SK-N-SH treated with all-trans-retinoic acid at 6 μM for 48 hours (cell line): ENCODE measurements at places on chromosomes 3 and 15.
A peak's percentile ranks its signal among the peaks of the same experiment; 100 is the strongest.

DNA sequence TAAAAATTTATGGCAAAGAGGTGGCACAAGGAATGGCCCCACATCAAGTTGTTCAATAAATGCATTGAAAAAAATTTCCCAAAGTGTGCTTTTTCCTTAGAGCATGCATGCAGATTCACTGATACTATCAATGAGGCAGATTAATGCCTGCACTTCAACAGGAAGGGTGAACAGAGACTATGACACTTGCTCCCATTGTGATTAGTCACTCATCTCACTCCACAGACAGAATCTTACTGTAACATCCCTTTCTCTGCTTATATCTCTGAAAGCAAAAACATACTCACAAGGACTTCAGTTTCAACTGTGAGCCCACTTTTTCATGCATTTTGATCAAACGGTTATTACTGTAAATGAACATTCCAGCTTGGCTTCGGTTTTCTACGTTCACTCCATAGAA, 60.9 kb downstream of the MORC1 start:
- no peak for ATAC-seq

GRCh38 chr15:98980899-98981228, 26.7 kb downstream of the PGPEP1L start:
- no peak for ATAC-seq

DNA sequence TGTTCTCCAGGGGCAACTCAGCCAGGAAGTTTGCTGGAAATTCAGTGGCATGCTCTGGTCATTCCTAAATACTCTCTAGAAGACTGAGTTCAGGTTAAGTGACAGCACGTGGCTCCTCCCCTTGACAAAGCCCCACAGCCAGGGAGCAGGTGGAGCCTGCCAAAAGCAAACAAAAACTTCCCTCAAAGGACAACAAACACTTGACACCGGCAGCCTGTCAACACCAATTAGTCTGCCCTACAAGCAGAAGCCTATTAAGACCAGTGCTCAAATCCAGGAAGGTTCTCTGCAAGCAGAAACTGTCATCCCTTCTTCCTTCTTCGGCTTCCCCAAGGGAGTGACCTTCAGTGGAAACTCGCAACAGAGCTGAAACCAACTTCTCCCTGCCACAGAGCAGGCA, 5.0 kb downstream of the MEX3B start:
- ATAC-seq = no peak

DNA sequence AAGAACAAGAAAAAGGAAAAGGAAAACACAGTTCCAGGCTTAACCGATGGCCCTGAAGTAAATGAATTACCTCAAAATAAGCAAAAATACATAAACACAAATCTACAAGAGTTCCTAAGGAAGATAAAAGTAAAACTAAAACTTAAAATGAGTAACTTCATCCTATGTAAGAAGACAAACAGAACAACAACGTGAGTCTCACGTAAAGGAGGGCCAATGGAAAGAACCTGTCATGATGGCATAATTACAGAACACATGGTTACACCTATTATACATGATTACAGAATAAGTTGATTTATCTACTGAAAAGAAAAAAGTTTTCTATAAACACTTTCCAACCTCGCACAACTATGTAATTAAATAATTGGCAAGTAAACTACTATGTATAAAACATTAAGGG, 42.1 kb downstream of the ADAM10 start:
- ATAC-seq = no peak

DNA sequence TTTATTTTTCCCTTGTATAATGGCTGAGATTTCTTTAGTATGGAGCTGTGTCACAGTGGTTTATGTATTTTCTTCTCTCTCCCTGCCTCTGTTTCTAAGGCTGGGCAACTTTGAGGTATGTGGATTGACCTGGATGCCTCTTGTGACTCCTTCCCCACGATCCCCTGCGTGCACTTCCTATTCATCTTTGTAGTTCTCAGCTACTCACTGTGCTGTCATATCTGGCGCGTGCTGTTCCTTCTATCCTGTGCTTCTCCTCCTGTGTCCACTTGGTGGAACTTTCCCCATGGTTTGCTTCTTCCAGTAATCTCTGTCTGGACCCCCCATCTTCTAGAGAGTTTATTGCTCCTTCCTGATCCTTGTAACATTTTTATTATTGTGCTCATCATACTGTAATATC, 97.3 kb downstream of the AKAP13 start:
- ATAC-seq = no peak

- ATAC-seq = no peak
Measured at GRCh38 chr15:95018888-95019545, 787.7 kb downstream of the MCTP2 start.

- no peak for ATAC-seq
Measured at GRCh38 chr3:186340204-186340603, 21.8 kb downstream of the DGKG start.

DNA sequence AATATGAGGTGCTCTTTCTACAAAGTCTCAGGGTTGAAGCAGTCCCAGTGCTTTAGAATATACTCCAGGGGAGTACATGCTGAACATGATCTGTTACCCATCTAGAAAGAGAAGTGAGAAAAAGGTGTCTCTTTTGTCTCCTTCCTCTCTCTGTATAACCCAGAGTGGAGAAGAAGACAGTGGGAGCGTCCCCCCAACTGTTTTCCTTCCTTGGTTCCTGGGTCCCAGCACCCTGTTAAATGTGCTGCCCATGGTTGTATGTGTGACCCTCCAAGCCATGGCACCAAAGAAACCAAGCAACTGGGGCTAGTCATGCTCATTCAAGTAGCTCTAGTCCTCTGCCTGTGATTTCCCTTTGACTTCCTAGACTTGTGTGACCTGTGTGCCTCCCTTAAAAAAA, 683.7 kb downstream of the TBL1XR1 start:
- no peak for ATAC-seq

DNA sequence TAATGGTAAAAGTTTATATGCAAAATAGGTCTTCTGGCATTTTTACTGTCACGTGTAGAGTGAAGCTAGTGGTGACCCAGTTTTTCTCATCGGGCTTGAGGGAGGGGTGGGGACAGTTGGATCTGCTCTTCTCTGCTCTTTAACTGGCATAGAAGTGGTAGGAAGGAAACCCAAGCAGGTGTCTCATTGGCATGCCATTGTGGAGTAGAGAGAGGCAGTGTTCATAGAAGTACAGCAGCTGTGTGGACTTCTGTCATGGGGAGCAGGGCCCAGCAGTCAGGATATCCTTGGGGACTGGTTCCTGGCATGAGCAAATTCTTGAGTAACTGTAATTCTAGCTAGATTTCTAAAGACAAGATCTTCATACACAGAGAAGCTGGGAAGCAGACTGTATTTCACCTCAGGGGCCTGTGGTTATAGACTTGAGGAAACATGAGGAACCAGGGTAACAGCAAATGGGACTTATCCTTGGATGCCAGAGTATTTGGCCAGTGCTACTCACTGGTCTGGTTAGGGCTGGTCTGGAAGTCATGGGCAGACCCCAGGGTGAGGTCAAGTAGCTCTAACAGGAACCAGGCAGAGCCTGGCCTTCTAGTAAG, 42.9 kb downstream of the CDIN1 start:
- ATAC-seq = no peak

DNA sequence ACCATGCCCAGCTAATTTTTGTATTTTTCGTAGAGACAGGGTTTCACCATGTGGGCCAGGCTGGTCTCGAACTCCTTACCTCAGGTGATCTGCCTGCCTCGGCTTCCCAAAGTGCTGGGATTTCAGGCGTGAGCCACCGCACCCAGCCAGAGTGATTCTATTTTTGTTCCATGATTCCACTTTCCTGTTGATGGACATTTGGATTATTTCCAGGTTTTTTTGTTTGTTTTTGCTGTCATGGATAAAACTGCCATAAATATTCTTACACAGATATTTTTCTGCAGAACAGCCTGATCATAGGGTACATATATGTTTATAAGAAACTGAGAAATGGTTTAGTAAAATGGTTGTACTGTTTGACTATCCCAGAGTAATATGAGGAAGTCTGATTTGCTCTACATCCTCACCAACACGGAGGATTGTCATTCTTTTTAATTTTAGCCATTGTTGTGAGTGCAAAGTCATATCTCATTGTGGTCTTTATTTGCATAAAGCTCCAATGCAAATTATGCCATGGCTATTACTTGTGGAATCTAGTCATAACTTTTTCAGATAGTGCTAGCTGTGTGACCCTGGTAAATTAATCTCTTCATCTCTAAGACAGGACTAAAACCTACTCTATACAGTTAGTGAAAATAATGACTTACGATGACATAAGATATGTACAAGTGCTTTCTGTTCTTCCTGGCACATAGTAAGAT, 42.7 kb downstream of the MAP6D1 start:
- no peak for ATAC-seq

DNA sequence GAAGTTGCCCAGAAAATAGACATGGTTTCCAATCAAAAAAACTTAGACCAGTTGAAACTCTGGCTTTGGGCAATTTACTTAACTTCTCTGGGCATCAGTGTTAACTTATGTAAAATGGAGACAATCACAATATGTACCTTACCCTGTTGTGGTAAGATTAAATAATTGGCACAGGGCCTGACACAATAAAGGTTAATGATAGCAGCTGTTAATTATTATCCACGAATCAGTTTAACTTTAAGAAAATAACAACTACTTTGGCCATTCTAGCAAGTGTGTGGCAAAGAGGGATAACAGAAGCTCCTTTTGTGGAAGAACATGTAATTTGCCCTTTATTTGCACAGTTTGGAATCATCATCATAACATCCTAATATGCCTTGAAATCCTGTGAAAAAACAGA, 787.6 kb downstream of the FHIT start:
- no peak for ATAC-seq

DNA sequence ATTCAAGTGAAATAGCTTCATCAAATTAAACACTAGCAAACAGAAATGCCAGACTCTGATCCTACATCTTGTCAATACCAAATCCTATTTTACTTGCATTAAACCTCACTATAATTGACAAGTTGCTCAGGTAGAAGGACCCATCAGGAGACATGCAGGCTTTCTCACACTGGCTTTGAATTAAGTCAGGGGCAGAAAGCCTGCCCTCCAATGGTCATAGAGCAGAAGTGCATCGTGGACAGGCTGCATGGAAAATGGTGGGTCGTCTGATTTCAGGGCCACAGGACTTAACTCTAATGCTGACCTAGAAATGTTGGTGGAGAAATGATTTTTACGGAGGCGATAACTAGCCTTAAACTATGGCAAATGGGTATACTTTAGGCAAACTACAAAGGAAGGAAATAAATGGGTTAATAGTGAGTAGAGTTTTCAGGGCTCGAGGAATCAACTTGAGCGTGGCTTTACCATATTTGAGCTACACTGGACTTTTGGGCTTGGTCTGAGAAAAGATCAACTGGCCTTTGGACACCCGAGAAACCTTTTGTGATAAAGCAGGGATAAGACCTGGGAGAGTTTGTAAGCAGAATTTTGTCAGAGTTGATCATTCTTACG, 283.9 kb downstream of the GRM7 start:
- ATAC-seq = no peak

DNA sequence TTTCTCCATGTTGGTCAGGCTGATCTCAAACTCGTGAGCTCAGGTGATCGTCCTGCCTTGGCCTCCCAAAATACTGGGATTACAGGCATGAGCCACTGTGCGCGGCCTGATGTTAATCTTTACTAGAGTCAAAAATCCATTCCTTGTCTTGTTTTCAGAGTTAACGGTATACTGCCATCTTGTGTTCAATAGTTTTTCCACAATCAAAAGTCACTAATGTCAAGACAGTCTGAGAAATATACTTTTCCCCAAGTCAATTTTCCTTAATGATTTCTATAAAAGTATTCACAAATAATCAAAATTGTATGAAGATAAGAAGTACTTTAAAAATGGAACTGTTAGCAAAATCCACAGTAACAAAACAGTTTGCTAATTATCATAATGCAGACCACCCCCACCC, 8.5 kb downstream of the CRBN start:
- peak; percentile 61; the same call in 2 of the 3 replicates for ATAC-seq

DNA sequence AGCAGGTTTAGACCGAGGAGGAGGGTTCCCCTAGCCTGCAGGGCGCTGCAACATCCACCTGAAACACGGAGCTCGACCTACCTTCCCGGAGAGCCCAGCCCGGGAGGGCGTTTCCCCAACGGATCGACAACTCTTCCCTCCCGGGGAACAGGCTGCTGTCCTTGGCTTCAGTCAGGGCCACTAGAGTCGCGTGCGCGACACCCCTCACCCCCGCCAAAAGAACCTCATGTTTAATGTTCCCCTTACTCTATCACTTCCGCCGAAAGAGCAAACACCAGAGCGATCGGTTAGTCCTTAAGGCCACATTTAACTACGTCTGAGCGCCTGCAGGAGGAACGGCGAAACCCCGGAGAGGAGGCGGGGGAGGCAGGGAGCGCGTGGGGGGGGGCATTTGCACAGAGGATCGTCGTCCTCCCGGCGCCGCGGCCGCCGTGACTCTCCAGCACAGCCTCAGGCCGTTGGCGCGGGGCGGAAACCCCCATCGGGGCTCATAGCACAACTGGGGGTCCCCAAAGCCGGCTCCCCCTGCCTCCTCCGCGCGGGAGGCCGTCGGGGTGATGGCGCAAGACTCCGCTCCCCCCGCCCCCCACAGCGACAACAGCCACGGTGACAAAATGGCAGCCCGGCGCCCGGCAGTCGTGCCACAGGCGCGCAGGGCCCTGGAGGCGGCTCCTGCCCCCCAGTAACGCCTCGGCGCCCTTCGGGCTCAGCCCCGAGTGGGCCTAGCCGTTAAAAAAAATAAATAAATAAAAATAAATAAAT, 3.2 kb downstream of the ANP32A start:
- ATAC-seq = peak; percentile 31

DNA sequence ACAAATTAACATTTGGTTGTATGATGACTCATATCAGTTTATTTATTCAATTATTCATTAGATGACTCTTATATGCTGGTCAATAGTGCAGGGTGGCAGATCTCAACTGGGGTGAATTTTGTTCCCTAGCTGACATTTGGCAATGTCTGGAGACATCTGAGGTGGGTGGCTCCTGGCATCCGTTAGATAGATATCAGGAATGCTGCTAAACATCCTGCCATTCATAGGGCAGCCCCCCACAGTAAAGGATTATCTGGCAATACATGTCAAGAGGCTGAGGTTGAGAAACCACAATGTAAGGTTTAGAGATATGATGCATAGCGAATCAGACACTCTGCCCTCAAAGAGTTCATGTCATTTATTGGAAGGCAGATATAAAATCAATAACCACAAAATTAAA, 719.9 kb downstream of the CADM2 start:
- no peak for ATAC-seq

GRCh38 chr15:75138016-75138999, 63.4 kb upstream of the C15orf39 start:
- ATAC-seq = no peak

DNA sequence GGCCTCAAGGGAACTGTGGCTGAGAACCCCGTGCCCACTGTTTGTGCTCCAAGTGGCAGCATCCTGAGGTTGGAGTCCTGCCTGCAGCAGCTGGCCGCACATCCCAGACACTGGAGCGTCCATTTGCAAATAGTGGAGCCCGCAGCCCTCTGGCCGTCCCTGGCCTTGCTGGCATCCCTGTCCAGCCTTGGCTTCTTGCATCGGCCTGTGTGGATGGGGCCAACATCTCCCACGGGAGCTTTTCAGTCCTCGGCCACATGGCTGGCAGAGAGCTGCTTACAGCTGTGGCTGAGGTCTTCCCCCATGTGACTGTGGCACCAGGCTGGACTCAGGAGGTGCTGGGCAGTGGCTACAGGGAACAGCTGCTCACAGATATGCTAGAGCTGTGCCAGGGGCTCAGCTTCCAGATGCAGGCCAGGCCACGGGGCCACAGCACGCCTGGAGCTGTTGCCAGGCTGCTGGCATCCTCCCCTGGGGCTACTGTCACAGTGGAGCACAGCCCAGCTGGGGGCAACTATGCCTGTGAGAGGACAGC, 71.2 kb downstream of the FAM43A start:
- peak; percentile 33; the same call in 1 of the 3 replicates for ATAC-seq

GRCh38 chr15:68354923-68355322, 77.0 kb downstream of the ITGA11 start:
- ATAC-seq = no peak
